ENCODE measurements at places on chromosomes 1 and 21.

DNA sequence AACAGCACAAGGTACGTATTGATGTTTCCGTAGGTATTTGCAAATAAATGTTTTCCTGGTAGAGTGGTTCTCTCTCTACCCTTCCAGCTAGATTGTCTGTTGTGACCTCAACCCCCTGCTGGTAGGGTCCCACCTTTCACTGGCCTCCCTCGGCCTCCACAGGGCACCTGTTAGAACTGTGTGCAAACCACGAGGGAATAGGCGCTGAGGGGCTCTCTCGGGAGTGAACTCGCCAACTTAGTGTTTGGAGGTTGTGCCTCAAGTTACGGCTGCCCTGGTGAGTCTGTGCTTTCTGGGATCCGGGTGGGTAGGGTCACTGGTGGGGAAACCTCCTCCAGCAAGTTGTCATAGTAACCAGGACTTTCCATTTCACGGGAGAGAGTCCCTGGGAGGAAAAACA lies 204.7 kb upstream of the EDN2 start:
- DNase-seq, result peak; percentile 20

GRCh38 chr1:84956655-84957054 lies 40.3 kb downstream of the MCOLN2 start:
- no peak for DNase-seq

- no peak for DNase-seq
Observed at GRCh38 chr1:179510038-179510437, 65.7 kb downstream of the NPHS2 start.

DNA sequence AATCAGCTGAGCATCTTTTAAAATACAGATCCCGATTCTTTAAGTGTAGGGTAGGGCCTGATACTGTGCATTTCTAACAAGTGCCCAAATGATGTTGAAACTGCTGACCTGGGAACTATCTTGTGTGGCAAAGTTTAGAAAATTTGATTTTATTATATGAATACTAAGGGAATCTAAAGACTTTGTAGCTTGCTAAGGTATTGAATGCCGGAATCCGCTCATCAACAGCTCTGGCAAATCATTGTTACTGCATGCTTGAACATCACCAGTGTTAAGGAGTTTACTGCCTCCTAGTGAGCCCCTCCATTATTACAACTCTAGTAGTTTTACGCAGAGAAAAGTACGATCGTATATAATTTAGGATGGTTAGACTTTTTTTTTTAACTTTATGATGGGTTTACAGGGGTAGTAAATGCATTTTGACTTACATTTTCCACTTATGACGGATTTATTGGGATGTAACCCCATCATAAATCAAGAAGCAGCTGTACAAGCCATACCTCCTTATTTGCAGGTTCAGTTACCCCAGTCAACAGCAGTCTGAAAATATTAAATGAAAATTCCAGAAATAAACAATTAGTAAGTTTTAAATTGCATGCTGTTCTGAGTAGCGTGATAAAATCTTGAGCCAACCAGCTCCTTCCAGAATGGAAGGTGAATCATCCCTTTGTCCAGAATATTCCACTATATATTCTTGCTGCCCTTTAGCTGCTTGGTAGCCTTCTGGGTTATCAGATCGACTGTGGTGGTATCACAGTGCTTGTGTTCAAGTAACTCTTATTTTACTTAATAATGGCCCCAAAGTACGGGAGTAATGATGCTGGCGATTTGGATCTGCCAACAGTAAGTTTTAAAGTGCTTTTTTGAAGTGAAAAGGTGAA lies 892 bp downstream of the TYW3 start:
- no peak for DNase-seq

- DNase-seq, result no peak
Observed at GRCh38 chr1:205588636-205589035, 43.2 kb downstream of the ELK4 start.

- no peak for DNase-seq
Observed at GRCh38 chr1:19000065-19000464, 43.6 kb upstream of the IFFO2 start.

DNA sequence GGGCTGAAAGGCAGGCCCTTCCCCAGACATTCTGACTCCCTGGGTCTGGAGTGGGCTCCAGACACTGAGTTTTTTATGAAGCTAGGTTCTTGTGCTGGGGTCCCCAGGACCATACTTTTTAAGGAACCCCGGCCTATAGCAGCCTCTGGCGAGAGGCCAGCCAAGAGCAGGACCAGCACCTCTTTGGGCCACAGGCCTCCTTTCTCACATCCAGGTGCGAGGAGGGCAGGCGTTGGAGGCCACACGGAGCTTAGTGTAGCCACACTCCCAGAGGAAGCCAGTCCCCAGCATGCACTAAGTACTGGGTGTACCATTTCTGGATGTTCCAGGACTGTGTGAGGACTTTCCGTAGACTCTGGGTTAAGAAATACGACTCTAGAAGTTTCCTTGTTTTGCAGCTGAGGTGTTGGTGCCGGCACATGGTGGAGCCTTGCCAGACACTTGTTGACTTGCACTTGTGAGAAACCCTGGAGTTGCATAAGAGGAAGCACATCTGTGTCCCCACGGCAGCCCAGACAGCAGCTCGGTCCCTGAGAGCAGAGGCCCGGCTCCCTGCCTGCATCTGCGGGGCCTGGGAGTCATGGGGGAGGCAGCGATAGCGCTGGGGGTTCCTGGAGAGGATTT lies 122.2 kb upstream of the VAMP3 start:
- no peak for DNase-seq

DNA sequence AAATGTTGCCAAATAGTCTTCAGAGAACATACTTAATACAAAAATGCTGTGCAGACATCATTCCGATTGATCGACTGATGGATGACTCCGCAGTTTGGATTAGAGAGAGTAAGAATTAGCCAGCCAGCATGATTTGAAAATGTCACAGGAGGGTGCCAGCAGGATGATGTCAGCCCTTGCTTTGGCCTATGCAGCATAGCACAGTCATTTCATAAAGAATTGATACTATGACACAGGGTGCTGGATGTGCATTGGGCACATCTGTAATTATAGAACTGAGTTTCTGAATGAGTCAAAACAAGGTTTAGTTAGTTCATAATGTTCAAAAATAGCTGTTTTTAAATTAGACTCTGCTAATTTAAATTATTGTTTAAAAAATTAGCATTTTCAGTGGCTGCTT lies 21.6 kb upstream of the TRAF5 start:
- DNase-seq, result no peak

- no peak for DNase-seq
Observed at GRCh38 chr1:195173753-195174152, 1434.5 kb downstream of the KCNT2 start.

- no peak for DNase-seq
Observed at GRCh38 chr1:76864383-76864782, 2.9 kb upstream of the ST6GALNAC5 start.

GRCh38 chr1:8281843-8282509 lies 35.9 kb upstream of the SLC45A1 start:
- DNase-seq, result no peak

DNA sequence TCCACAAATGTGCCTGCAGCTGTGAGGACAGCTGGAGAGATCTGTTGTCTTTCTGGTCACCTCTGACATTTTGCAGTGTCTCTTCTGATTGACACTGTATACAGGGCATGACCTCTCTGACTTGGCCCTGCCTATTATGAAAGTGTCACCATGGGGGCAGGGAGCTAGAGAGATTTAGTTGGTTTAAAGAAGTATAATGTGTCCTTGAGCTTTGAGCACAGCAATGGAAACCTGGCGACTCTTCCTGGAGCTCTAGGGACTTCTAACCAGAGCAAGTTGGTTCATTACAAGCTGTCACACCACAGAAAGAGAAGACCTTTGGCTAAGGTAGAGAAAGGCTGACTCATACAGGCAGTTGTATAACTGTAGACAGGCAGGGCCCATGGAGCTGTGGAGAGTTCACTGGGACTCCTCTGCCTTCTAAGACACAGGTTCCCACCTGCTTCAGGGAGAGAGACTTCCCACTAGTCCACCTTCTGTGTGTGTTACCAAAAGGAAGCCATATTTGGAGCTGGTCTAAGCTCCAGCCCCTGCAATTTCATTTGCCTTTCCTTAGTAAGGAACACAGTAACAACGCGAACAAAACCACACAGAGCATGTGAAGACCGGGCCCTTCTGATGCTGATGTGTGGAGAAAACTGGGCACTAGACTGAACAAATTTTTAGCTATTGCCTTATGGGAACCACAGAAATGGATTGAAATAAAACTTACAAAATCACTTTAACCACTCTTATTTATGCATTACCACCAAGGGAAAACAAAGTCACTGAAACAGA lies 90.5 kb upstream of the ADAR start:
- DNase-seq, result no peak

DNA sequence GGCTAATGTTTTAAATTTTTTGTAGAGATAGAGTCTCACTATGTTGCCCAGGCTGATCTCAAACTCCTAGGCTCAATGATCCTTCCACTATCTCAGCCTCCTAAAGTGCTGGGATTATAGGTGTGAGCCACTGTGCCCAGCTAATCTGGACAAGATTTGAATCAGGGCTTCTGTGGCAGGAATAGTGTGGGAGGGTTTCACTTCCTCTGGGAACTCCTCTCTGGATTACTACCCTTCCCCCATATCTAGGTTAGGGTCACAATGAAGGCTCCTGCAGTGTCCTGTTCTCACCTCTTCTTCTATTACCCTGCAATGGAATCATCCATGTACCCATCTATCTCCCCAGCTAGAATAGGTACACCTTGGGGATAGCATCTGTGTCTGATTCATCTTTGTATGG lies 133.6 kb upstream of the RAB4A start:
- no peak for DNase-seq

GRCh38 chr1:218642033-218642948 lies 297.2 kb downstream of the TGFB2 start:
- DNase-seq, result no peak

DNA sequence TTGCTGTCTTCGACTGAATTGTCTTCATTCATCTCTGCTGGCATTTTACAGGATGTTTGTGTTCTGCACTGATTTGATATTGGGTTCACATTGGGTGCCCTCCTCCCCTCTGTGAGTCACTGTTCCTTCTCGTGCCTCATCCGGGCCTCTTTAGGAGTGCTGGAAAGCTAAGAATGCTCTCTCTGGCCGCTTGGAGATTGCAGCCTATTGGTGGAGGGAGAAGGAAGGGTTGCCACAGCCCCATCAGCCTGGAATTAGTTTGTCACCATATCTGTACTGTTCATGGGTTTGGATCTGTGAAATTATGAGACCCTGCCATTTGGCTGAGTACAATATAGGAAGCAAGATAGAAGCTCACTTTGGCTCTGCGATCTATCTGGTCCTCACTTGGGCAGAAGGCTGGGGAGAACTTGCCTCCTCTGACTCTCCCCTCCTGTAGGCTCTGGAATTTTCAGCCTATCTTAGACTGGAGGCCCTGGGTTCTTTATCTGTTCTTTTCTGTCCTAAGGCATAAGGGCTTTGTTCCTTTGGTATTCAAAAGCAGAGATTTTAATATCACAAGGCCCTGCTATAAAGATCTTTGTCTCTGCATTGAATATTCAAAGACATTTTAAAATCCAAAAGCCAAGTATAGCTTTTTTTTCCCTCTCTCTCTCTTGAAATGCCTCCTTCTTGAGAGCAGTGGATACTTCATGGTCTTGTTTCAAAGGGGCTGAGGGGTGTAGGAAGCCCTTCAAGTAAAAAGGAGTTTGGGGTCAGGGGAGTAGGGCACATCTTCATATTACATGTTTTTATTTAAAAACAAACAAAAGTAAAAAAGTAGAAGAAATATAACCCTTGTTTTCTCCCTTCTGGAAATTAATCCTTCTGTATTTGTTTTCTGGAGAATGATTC lies 347.9 kb downstream of the ZP4 start:
- DNase-seq, result no peak
